ENCODE measurements at places on chromosomes 11 and 22. TPM values are rescaled to one million over a fixed set of nuclear protein-coding genes. Genes with fewer than 3 reads are reported as not detected.

- DNase-seq: peak; percentile 84
Observed at GRCh38 chr11:114163229-114163631, 103.7 kb downstream of the ZBTB16 start.

DNA sequence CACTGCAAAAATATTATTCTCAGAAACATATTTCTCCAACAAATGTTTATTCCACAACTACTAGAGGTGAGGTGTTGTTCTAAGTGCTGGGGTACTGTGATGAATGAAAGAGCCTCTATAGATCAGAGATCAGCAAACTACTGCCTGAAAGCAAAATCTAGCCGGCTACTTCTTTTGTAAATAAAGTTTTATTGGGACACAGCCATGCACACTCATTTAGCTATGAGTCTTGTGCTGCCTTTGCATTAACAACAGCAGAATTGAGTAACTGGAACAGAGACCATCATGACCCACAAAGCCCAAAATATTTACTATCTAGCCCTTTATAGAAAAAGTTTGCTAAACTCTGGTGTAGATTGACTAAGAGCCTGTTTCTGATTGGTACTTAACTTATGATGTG, 37.1 kb upstream of the CRYBB3 start:
- DNase-seq: no peak

DNA sequence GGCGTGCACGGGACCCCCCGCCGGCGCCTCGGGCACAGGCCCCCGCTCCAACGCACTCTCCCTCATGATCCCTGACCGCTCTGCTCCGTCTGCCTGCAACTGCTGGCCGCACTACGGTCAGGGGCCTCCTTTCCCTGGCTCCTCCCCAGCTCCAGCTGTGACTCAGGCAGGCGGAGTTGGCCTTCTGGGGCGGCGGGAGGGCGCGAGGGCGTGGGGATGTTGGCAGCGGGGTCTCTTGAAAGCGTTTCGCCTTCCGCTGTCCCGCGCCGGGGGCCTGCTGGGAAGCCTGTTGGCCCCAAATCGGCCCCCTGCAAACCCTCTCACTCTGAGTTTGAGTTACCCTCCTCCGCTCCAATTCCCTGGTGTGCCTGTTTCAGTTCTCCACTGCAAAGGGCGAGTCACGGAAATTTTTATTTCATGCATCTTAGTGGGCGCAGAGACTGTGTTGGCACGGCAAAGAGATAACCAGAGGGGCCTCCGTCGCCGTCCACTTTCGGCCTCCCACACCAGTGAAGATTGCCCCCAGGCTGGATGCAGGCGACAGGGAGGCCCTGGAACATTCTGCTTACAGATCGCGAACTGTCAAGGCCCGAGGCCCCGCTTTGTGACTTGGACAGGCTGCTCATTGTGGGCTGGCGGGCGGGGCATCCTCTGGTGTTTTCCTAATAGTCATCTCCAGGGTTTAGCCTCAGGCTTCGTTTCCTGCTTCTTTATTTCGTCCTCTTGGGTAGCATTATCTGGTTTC, at the start of gene CAVIN3:
TSS of gene CAVIN3 (minus strand) at position 91 of the 745 bp plus-strand sequence. CDS start at position 66, 25 bp downstream.
- DNase-seq: peak; percentile 50

- DNase-seq: no peak
Observed at GRCh38 chr11:88620568-88621130, 283.1 kb upstream of the CTSC start.

GRCh38 chr11:95625164-95625900, 164.2 kb downstream of the FAM76B start:
- no peak for DNase-seq

DNA sequence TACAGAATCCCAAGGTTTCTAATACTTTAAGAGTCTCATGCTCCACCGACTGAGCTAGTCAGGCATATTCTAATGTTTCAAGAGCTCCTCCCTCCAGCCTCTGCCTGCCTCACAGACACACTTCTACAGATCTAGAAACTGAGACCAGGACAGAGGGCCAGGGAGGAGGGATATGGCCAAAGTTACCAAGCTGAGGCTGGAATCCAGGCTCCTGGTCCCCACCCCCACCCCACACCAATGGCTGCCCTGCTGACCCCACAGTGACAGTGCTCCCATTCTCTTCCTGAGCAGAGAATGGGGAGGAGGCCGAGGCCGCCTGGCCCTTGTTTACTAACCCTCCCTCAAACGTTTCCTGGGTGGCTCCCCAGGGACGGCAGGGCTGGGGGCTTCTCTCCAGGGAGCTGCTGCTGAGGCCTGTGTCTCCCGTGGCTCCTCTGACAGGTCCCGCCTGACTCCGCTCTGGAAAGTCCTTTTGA, 2.2 kb downstream of the PLEKHB1 start:
- no peak for DNase-seq

DNA sequence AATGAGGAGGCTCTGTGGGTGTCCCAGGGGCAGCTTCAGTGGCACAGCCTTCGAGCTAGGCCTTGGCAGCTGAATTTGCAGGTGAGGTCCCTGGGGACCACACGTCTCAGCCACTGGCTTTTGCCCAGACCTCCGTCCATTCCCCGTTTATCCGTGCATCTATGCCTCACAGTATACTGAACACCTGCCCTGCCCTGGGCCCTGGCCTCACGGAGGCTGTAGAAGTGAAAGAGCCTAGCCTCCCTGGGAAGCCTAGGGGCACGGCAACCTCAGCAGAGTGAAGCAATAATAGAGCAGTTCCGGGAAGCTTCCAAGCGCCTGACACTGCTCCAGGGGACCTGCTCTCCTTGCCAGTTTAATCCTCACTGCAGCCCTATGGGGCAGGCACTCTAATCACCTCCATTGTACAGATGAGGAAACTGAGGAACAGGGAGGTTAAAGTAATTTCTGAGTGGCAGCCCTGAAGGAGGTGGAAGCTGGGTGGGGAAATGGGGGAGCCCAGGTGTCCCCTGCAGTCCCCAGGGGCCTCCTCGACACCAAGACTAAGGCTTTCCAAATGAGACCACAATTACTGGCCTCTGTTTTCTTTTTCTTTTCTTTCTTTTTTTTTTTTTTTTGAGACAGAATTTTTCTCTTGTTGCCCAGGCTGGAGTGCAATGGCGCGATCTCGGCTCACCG, 2.7 kb upstream of the NFAM1 start:
- no peak for DNase-seq

- DNase-seq: no peak
Observed at GRCh38 chr11:107821199-107821927, 37.2 kb downstream of the SLC35F2 start.

DNA sequence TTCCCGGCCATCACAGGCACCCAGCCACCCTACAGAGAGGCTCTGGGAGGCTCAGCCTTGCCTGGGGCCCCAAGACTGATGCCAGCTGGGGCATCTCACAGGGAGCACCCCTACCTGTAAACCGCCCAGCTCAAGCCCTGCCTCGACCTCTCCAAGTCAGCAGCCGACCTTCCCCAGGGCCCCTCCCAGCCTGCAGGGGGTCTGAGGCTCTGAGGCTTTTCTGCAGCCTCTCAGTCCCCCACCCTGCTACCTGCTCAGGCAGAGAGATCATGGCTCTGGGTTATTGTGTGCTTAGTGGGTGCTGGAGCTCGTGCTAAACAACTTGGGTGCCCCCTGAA, 23.1 kb upstream of the RTN4R start:
- no peak for DNase-seq

DNA sequence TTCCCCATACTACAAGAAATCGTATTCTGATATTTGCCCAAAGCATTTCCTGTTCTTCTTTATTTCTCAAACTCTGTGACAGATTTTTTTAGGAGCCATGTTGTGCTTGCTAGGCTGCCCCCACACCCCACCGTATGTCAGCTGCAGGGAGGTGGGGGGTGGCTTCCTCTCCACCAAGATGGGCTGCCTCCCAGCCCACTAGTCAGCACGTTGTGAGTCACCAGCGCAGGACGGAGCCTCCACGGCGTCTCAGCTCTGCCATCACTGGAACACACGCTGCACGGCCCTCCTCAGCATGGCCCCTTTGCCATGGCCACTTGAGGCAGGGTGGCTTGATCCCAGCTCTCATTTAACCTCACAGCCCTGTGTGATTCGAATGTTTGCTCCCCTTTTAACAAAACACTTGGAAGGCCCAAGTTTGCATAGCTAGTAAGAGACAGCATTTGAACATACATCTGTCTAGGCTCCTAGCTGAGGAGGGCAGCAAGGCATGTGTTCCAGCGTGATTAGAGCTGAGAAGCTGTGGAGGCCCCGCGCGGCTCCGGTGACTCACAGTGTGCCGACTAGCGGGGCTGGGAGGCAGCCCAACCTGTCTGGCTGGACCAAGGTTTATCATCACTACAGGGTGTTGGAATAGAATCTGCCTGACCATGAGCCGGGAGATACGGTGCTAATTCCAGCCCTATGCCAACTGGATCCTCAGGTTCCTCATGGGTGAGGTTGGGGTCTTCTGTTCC, 180.7 kb upstream of the NCAM1 start:
- DNase-seq: peak; percentile 42

GRCh38 chr11:25991476-25991875, 340.5 kb upstream of the ANO3 start:
- DNase-seq: no peak

- no peak for DNase-seq
Observed at GRCh38 chr11:37929100-37929653, 1331.1 kb upstream of the RAG2 start.

GRCh38 chr22:23047742-23048141, 22.6 kb upstream of the GNAZ start:
- no peak for DNase-seq

- no peak for DNase-seq
Observed at GRCh38 chr22:26921726-26922125, 264.3 kb downstream of the MIAT start.

GRCh38 chr11:2661173-2662023, 38.4 kb downstream of the KCNQ1OT1 start:
- DNase-seq: no peak

GRCh38 chr11:81787584-81788049, 946.0 kb downstream of the FAM181B start:
- DNase-seq: peak; percentile 18

GRCh38 chr11:130171534-130171933, 12.0 kb downstream of the ST14 start:
- DNase-seq: no peak

GRCh38 chr11:10762185-10762584, 11.1 kb downstream of the CTR9 start:
- DNase-seq: no peak

DNA sequence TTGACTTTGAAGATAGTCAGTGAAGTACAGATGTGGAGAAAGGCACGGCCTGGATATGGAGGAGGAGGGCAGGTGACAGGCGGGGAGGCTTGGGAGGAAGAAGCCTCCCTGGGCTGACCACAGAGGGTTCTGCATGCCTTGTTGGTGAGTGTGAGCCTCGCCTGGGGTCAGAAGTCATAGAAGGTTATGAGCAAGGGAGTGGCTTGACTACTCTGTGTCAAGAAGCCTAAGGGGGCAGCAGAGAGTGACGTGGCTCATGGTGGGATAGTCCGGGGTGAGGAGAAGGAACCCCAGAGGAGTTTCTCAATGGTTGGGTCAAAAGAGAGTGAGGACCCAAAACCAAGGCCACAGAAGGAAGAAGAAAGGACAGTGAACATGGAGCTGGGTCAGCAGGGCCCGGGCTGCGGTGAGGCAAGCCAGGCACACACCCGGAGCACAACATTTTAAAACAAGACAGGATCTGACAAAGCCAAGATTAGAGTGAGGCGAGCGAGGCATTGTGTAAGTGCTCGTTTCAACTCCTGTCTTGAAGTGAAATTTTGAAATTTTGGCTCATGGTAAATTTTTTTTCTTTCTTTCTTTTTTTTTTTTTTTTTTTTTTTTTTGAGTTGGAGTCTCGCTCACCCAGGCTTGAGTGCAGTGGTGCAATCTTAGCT, 31.9 kb downstream of the PDGFB start:
- DNase-seq: no peak

DNA sequence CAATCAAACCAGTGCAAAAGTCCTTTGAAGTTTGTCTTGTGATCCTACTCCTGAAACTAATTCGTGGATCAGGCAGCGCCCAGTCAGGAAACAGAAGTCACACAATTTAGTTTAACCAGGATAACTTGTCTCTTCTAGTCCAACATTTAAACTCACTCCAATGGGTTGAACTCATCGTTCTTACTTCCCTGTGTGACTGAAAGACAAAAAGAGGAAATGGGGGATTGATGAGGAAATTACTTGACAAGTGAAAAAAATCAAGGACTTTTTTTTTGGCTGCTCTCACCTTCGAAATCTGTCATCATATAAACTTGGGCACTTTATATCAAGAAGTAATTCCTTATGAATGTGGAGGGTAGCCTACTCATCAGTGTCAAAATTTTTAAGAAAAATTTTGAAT, 78.4 kb downstream of the HSD17B12 start:
- DNase-seq: no peak

- peak; percentile 75 for DNase-seq
Observed at GRCh38 chr11:100930185-100930778, 199.3 kb downstream of the PGR start.

DNA sequence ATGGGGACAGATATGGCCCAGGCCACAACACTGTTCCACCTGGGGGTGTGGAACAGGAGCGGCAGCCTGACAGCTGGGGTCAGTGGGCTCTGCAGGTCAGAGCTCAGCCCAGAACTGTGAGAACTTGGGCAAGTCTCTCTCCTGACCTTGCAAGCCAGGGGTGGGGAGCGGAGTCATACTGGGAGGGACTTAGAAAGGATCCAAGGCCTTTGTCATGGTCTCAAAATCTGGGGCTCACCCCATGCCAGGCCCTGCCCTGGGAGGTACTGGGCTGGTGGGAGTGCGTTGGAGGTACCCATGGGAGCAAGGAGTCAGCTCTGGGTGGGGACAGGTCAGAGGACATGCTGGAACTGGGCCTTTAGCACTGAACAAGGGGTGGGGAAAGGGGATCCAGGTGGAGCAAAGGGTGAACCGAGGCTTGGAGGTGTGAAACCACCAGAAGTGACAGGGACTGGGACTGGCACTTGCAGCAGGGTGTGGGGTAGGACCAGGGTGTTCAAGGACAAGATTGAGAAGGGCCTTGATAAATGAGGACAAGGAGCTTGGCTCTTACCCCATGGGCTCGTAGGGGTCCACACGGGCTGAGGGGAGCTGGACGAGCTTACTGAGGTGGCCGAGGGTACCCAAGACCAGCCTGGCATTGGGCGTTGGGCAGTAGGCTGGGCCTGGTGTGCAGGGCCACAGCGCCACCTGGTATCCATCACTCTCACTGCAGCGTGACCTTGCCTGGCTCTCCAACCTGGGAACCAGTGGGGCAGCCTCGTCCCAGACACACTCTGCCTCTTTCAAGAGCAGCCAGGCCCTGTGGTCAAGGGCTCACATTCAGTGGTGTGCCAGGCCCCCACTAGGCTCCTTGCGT, 7.4 kb upstream of the PMM1 start:
- DNase-seq: peak; percentile 72

- DNase-seq: no peak
Observed at GRCh38 chr11:112235750-112236390, 9.6 kb downstream of the PTS start.

OR51E2 gene
- total RNA-seq: not detected

VWCE gene
- total RNA-seq: 7.3 TPM

SGSM1 gene
- not detected for total RNA-seq

CASP5 gene
- total RNA-seq: not detected

PRSS23 gene
- total RNA-seq: 68.2 TPM

SLC22A6 gene
- not detected for total RNA-seq

LRRC75B gene
- total RNA-seq: 31.3 TPM

RBM4 gene
- 513 TPM for total RNA-seq

MPPED2 gene
- not detected for total RNA-seq

ARHGAP8 gene
- 15.7 TPM for total RNA-seq

MMP3 gene
- not detected for total RNA-seq
